ENCODE measurements at places on chromosomes 13 and 19.

GRCh38 chr13:22993148-22993547 lies 187.6 kb upstream of the SGCG start:
- no peak for DNase-seq

DNA sequence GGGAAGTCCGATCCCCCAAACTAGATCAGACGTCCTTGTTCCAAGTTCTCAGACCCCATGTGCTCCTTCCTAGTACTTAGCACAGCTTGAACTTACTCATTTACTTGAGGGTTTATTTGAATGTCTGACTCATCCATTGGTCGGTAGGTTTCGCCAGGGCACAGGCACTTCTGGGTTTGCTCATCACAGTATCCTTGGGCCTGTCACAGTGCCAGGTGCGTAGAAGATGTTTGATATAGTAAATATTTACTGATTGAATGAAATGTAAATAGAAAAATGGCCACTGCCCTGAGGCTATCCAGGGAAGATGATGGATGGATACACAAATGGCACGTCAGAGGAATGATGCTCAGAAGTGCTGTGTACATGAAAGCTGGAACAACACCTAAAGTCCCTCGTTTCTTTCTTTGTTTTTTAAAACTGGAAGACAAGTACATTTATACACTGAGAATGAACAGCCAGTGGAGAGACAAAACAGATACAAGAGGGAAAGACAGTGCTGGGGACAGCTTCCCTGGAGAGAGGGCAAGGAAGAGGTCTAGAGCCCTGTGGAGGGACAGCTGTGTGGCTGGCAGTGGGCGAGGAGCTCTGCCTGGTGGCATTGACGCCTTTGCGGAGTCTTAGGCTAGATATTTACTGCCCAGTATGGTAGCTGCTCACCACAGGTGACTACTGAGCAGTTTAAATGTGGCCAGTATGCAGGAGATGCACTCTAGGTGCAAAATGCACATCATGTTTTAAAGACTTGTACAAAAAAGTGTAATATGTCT lies 31.2 kb upstream of the KL start:
- peak; percentile 20 for DNase-seq

DNA sequence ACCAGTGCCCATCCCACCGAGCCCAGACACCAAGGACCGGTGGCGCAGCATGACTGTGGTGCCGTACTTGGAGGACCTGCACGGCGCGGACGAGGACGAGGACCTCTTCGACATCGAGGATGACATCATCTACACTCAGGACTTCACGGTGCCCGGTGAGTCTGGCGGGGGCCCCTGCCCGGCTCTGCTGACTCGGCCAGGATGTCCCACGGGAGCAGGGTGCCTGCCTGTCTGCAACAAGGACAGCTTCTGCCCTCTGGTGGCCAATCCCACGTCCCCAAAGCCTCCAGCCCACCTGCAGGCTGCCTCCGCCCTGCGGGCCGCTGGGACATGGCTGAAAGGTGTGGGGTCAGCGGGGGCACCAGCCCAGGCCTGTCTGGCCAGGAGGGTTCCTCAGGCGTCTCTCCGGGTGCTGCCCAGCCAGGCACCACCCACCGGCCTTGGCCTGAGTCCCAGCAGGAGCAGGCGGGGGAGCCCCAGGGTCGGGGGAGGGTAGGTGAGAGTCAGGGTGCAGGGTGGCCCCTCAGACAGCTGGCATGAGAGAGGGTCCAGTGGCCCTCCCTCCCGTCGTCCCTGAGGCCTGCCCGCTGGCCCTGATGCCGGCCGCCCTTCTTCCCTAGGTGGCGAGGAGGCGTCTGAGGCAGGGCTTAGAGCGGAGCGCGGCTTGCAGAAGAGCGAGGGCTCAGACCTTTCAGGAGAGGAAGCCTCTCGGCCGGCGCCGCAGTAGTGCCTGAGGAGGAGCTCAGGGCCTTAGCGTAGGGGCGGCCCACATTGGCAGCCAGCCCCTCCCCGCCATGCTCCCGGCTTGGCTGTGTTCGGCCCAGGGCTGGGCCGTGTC lies 14.6 kb downstream of the CBARP start:
- peak; percentile 69 for DNase-seq

DNA sequence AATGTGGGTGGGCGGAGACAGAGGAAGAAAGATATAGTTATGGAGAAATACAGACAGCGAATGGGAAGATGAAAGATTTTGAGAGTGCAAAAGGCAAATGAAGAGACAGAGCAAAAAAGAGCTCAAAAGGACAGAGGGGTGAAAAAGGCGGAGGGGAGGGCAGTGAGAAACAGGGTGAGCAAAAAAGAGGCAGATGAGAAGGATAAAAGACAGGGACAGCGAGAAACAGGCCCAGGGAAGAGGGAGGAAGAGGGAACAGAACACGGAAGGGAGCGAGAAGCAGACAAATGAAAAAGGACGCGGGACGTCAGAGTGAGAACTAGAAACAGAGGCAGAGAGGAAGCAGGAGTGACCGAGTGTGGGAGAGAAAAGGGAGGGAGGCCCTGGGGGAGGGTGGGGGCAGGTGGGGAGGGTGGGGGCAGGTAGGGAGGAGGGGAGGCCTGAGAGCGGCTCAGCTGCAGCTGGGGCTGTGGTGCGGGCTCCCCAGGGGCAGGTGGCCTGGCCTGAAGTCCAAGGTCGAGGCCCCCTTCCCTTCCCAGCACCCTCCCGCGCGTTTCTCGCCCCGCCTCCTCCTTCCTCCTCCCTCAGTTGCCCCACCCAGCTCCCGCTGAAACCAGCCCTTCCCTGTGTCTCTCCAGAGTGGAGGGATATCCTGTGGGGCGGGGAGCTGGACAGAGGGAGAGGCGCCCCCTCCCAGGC lies 2.9 kb downstream of the KLK1 start:
- DNase-seq, result no peak

- DNase-seq, result no peak
Measured at GRCh38 chr13:86633346-86633745, 834.1 kb upstream of the SLITRK6 start.

DNA sequence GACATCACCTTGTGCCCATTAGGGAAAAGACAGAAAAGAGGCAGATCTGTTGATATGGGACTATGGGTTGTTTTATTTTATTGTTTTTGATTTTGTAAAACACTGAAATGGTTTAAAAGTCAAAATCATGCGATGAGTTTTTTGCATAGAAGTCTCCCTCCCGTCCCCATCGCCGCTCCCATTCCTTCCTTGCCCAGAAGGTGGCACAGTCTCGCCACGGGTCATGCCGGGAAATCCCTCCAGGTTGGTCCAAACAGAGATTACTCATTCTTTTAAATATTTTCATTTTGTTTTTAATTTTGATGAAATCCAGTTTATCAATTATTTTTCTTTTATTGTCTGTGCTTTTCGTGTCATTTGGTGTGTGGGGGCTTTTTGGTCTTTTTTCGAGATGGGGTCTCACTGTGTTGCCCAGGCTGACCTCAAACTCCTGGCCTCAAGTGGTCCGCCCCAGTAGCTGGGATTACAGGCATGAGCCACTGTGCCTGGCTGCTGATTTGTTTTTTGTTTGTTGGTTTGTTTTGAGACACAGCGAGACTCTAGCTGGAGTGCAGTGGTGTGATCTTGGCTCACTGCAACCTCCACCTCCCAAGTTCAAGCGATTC lies 9.2 kb downstream of the PGPEP1 start:
- peak; percentile 78 for DNase-seq

DNA sequence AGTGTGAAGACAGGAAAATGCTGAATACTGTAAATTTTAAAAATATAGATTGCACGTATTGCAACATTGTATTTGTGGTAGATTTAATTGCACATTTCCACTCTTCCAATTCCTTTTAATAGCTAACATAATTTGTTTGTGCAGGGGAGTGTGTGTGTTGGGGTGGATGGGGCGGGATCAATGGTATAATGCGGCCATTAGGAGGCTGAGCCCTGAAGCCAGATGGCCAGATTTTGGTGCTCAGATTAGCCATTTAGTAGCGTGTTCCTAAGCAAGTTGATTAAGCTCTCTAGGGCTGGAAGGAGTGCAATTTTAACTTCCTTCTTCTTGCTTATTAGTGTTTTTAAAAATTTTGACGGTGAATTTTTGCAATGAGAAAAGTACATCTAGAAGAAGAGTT lies 5.8 kb downstream of the OXGR1 start:
- DNase-seq, result no peak
